ENCODE measurements at places on chromosomes 2 and 18.

DNA sequence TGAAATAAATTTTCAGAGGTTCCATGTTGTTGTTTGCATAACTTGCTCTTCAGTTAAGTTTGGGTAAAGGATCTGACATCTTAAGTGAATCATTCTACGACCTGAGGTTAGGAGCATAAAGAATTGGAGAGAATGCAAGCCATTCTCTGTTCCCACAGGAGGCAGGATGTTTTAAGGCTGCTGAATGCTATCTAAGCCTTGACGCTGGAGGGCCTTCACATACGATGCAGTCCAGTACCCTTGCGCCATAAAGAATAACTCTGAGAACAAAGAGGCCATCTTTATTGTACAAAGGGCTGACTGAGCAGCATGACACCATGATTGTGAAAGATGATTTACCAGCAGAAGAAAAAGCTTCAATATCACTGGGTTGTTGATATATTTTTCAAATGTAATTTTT is 198.4 kb downstream of the NYAP2 start:
- DNase-seq = no peak

DNA sequence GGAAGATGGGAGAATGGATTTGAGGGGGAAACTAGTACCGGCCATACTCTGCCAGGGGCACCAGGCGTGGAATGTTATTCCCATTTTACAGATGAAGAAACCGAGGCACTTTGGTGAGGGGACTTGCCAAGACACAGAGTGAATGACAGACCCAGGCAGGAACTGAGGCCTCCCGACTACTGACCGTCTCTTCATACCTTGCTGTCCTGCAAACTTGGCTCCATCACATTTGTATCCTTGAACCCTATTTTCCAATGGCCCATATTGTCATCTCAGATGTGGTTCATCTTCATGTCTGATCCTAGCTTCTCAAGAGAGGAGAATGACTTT is 6.2 kb upstream of the TFCP2L1 start:
- no peak for DNase-seq

DNA sequence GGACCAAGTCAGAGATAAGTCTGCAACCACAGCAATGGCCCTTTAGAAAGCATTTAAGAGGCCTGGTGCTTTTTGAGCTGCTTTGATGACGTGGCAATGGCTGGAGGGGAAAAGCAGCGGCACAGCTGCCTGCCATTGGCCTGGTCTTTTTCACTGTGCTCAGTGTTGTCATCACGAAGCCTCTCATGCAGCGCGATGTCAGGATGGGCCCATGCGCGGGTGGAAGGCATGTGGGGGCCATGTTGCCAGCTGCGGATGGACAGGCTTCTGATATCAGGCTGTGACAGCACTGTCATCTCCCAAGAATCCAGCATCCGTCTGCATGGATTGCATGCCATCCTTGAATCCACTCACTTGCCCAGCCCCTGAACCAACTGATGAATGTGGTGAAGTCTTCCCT is 204.5 kb downstream of the ACKR3 start:
- DNase-seq = no peak

- no peak for DNase-seq
Measured at GRCh38 chr18:58113337-58113736, 69.3 kb downstream of the NEDD4L start.

- no peak for DNase-seq
Measured at GRCh38 chr2:7896940-7897487, 784.8 kb upstream of the ID2 start.

DNA sequence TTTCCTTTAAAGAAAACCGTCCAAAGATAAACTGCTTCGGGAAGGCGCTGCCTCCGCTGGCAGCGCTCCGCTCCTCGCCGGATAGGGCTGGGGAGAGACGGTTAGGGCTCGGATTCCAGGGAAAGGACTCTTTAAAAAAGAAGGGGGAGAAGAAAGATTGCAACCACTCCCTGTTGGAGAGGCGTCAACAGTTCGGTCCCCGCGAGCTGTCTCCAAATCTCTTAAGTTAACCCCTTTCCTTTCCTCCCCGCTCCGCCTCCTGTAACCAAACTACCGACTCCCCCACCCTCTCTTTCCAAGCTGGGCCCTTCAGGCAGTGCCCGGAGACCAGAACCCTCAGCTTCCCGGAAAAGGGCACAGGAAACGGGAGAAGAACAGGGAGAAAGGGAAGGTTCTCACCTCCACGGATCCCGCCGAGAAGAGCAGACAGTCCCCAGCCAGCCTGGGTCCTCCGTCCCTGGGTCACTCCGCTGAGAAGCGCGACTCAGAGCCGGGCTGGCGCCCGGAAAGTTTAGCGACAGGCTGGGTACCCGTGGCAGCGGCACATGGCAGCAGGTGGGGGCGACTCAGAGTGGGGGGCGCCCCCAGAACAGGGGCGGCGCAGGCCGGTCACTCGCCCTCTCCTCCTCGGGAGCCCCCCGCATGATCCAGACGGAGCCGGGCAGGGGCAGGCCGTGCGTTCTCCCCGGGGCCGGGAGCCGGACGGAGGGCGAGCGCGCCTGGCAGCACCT is 675 bp downstream of the FZD5 start:
- peak; percentile 67 for DNase-seq

DNA sequence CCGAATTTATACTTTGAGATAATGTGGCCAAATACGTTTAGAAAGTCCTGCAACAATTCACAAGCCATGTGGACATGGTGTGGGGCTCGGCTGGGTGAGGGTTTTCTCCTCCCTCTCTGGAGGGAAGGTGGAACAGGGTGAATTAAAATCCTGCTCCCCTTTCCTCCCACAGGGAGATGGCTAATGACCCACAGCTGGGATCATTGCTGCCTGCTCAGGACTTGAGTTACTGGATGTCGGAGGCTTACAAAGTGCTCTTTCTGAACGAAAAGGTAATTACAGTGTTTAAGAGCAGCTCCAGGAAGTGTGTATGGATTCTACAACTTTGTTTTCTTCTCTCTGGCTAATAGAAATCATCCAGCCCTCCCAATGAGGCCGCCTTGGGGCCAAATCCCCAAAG is 97.9 kb upstream of the ALKAL2 start:
- DNase-seq = no peak

- DNase-seq = no peak
Measured at GRCh38 chr2:137930146-137930545, 34.1 kb upstream of the HNMT start.

DNA sequence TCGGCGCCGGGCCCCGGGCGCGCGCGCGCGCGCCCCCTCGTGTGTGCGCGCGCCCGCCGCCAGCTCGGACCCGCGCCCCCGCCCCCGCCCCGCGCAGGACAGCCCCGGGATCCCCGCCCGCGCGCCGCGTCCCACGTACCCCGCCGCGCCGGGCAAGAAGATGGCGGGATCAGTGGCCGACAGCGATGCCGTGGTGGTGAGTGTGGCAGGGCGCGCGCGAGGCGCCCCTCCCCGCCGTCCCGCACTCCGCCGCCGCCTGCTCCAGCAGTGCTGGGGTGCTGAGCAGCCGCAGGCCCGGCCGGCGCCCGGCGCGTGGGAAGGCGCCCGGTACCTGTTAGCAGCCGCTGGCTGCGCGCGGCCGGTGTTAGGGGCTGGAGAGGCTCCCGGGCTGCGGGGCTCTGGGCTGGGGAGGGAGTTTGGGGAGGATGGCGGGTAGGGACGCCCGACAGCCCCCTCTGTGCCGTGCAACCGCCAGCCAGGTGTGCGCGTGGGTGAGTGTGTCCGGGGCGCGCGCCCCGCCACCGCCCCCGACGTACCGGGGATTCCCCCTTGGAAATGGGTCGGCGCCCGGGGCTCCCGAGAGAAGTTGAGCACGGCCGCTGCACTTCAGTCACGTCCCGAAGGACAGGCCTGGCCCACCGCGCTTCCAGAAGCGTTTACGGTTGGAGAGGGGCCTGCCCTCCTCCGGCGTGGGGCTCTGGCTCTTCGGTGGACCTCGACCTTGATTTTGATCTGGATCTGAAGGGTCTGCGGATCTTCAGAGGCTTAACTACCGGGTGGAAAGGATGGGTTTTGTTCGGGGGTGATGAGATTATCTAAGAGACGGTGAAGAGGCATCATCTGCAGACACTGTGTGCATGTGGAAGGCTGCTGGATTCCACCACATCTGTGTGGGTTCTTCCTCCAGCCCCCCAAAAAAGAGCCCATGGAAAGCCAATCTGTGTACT is 697 bp downstream of the LGALSL start:
- peak; percentile 70 for DNase-seq

GRCh38 chr18:1104181-1104881 is 199.7 kb downstream of the ADCYAP1 start:
- DNase-seq = no peak

- DNase-seq = no peak
Measured at GRCh38 chr2:100077456-100077855, 64.9 kb downstream of the AFF3 start.

DNA sequence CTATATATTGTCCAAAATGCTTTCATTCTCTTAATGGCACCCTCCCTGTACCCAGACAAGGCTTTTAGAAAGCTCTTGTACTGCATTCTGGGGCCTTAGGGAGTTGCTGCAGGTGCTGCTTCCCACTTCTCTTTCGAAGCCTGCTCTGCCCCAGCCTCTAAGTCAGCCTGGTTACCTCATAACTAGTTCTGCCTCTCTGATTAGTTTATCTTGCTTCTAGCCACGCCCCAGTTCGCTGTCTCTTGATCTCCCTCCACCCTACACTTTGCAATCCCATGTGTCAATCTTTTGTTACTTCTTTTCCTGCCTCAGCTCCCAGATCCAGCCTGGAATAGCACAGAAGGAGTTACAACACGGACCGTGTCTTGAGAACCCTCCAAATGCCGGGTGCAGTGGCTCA is 13.8 kb upstream of the NCOA1 start:
- no peak for DNase-seq

- DNase-seq = peak; percentile 36
Measured at GRCh38 chr18:65751155-65752085, 608 bp downstream of the CDH7 start.

- no peak for DNase-seq
Measured at GRCh38 chr18:7757175-7757574, 190.1 kb downstream of the PTPRM start.

- DNase-seq = no peak
Measured at GRCh38 chr18:11689669-11690565, 853 bp downstream of the GNAL start.

GRCh38 chr2:212863185-212863588 is 288.2 kb downstream of the IKZF2 start:
- DNase-seq = peak; percentile 43

GRCh38 chr2:26495705-26496297 is 17.9 kb upstream of the OTOF start:
- no peak for DNase-seq

GRCh38 chr2:190947141-190947540 is 66.5 kb downstream of the GLS start:
- no peak for DNase-seq

DNA sequence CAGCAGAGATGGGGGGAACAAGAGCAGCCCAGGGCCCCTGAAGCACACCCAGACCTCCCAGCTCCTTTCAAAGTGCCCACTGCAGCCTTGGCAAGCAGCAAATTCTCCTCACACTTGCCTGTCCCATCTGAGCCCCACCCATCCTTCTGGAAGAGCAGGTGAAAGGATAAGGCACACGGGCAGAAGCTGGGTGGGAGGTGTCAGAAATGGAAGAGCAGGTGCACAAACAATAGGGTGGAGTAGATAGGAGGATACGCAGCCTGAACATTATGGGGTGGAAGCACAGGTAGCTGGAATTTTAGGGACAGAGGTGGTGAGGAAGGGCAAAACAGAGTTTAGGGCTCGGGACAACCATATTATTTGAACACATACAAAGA is 69.2 kb downstream of the TNS1 start:
- no peak for DNase-seq

GRCh38 chr18:10453806-10454680 is at the start of gene APCDD1:
Gene APCDD1, plus strand, starts transcription at chr18:10454635. Its CDS starts 347 bp downstream, at chr18:10454982.
- peak; percentile 80 for DNase-seq

GRCh38 chr18:71665131-71665530 is 879.0 kb downstream of the CBLN2 start:
- DNase-seq = no peak

- peak; percentile 63 for DNase-seq
Measured at GRCh38 chr2:200306931-200307723, 634 bp downstream of the SPATS2L start.

DNA sequence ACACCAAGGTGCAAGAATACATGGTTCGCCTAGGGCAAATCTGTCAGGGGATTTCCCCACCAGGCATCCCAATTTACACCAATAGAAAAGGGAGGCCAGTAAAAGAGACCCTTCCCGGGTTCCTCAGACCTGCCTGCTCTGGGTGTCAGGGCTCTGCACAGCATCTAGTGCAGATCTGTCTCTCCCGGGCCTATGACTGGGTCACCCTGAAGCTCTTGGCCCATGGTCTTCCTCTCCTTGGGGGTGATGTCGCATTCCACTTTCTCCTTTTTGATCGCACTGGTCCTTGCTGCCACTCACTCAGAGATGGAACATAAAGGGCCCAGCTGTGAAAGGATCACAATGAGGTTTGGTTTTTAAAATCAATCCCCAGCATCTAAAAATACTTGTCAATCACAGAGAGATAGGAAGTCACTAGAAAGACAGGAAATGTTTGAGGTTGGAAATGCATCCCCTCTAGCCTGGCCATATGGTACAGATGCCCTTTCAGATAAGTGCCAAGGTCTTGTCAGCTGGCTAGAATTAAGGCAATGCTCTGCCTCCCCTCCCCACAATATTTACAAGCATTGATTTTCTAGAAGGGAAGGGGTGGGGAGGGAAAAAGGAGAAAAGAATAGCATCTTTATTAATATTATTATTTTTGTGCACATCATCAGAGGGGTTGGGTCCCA is 34.9 kb upstream of the AFTPH start:
- DNase-seq = no peak

GRCh38 chr2:17495590-17495989 is 22.6 kb downstream of the RAD51AP2 start:
- no peak for DNase-seq

DNA sequence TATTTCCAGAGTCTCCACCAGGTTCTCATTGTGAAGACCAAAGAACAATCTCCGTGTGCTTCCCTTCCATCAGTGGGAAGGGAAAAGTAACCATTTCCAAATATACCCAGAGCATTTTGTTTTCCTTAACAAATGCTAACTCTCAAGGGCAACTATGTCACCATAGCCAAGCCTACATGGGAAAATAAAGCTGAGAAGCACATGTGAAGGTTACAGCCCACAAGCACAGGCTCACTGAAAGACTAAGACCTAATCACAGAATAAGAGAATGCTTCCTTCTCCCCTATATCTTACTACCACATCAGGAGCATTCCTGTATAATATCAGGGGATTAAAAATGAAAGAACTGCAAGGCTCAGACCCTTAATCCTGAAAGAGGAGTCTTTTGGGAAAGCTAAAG is 28.2 kb downstream of the SP9 start:
- DNase-seq = no peak

GRCh38 chr2:154481336-154481735 is 217.2 kb upstream of the KCNJ3 start:
- no peak for DNase-seq

DNA sequence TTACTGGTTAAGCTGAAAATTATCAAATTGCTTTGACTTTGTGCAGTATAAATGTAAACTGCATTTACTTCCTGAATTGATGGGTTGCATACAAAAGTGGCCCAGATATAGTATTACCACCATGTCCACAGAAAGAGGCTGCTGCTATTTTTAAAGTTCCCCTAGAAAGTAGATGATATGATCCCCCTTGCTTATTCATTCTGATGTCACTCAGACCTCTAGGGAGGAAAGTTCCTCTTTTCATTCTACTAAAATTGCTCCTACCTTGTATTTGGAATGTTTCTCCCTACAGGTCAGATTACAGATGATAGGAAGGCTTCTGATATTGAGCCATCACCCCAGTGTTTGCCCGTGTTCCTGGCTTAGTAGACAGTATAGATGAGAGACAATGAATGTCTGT is 247.6 kb upstream of the TNP1 start:
- DNase-seq = no peak
